Cardiac atrium fibroblast (primary cell): ENCODE measurements at places on chromosomes 5 and 9. TPM values are rescaled to one million over a fixed set of nuclear protein-coding genes. Genes with fewer than 3 reads are reported as not detected.

The CRB2 gene
- total RNA-seq, result not detected in 2 replicates

The PPP3R2 gene
- not detected in 2 replicates for total RNA-seq

The NR6A1 gene
- total RNA-seq, result 0.72 and 0.81 TPM in 2 replicates

The ADAMTSL1 gene
- total RNA-seq, result 10.0 and 19.0 TPM in 2 replicates

The FAM170A gene
- not detected in 2 replicates for total RNA-seq

The CDH9 gene
- not detected in 2 replicates for total RNA-seq

The ECM2 gene
- 5.8 and 6.0 TPM in 2 replicates for total RNA-seq

The FOXD4 gene
- not detected in 2 replicates for total RNA-seq

The RAI14 gene
- total RNA-seq, result 78.4 and 93.5 TPM in 2 replicates

The SH3GL2 gene
- 0.16 TPM in 1 of 2 replicates, not detected in the other for total RNA-seq

The LSM11 gene
- total RNA-seq, result 3.6 and 3.7 TPM in 2 replicates

The BHMT gene
- total RNA-seq, result not detected in 2 replicates

The CDKN2A gene
- 8.7 and 11.8 TPM in 2 replicates for total RNA-seq

The LAMC3 gene
- total RNA-seq, result not detected in 2 replicates

The LCN1 gene
- not detected in 2 replicates for total RNA-seq

The CLK4 gene
- total RNA-seq, result 11.8 and 15.3 TPM in 2 replicates

The ELAVL2 gene
- total RNA-seq, result 0.49 TPM in 1 of 2 replicates, not detected in the other

The SPINK13 gene
- not detected in 2 replicates for total RNA-seq

The SLCO6A1 gene
- total RNA-seq, result not detected in 2 replicates

The PSAT1 gene
- total RNA-seq, result 179 and 182 TPM in 2 replicates

The PPP1R26 gene
- total RNA-seq, result 5.6 and 7.6 TPM in 2 replicates

The IL9 gene
- not detected in 2 replicates for total RNA-seq

The CCL27 gene
- total RNA-seq, result not detected in 2 replicates

The LRRC70 gene
- total RNA-seq, result 0.18 and 0.97 TPM in 2 replicates

The PDLIM4 gene
- total RNA-seq, result 9.0 and 19.4 TPM in 2 replicates

The DAB2IP gene
- total RNA-seq, result 7.6 and 8.6 TPM in 2 replicates

The PCDHA9 gene
- total RNA-seq, result under 0.01 TPM in 1 of 2 replicates, not detected in the other

The SLC36A3 gene
- not detected in 2 replicates for total RNA-seq

The TRAF1 gene
- total RNA-seq, result 0.54 and 0.97 TPM in 2 replicates

The NKD2 gene
- 22.4 and 30.5 TPM in 2 replicates for total RNA-seq

The PDE6A gene
- total RNA-seq, result not detected in 2 replicates

The CCNB1 gene
- total RNA-seq, result 20.4 and 50.1 TPM in 2 replicates

The DMRT2 gene
- not detected in 2 replicates for total RNA-seq

The PHF19 gene
- total RNA-seq, result 9.6 and 26.4 TPM in 2 replicates

The RNF183 gene
- not detected in 2 replicates for total RNA-seq

The OGN gene
- total RNA-seq, result 0.49 and 11.4 TPM in 2 replicates

The OTP gene
- not detected in 2 replicates for total RNA-seq

The DCTN3 gene
- 101 and 107 TPM in 2 replicates for total RNA-seq

The CXCL14 gene
- not detected in 2 replicates for total RNA-seq

The CATSPER3 gene
- not detected in 2 replicates for total RNA-seq

The PCDHGA4 gene
- 4.7 and 6.3 TPM in 2 replicates for total RNA-seq

The TIMD4 gene
- total RNA-seq, result not detected in 2 replicates

The DNM1 gene
- 0.49 and 0.54 TPM in 2 replicates for total RNA-seq

The ADAMTSL2 gene
- 52.5 and 53.6 TPM in 2 replicates for total RNA-seq

The C5orf52 gene
- total RNA-seq, result not detected in 2 replicates

The CDKN2B gene
- total RNA-seq, result 5.1 and 16.8 TPM in 2 replicates

The ANGPTL2 gene
- 52.0 and 71.5 TPM in 2 replicates for total RNA-seq

The DDX4 gene
- not detected in 2 replicates for total RNA-seq

The WDR31 gene
- total RNA-seq, result 0.49 and 0.90 TPM in 2 replicates

The NCS1 gene
- total RNA-seq, result 19.0 and 26.4 TPM in 2 replicates

The CDC26 gene
- total RNA-seq, result 33.2 and 33.4 TPM in 2 replicates

The RAPGEF1 gene
- total RNA-seq, result 21.8 and 26.9 TPM in 2 replicates

The C9orf50 gene
- total RNA-seq, result not detected in 2 replicates

The GALNT12 gene
- 0.54 and 0.65 TPM in 2 replicates for total RNA-seq

The SCGB3A1 gene
- total RNA-seq, result not detected in 2 replicates

The FRMPD1 gene
- total RNA-seq, result not detected in 2 replicates

The LCN6 gene
- not detected in 2 replicates for total RNA-seq
